A549 (cell line): ENCODE measurements at places on chromosomes 5 and 9. TPM values are rescaled to one million over a fixed set of nuclear protein-coding genes. Genes with fewer than 3 reads are reported as not detected.

GRCh38 chr9:73037613-73038012 lies 84.8 kb upstream of the ALDH1A1 start:
- DNase-seq: peak; percentile 38

- no peak for DNase-seq
Measured at GRCh38 chr9:18185196-18185595, 288.8 kb upstream of the ADAMTSL1 start.

GRCh38 chr5:144467792-144468191 lies 297.1 kb downstream of the KCTD16 start:
- peak; percentile 39 for DNase-seq

- no peak for DNase-seq
Measured at GRCh38 chr9:36901528-36901927, 132.5 kb downstream of the PAX5 start.

GRCh38 chr5:64968591-64969110 lies 199.9 kb downstream of the CWC27 start:
- DNase-seq: no peak

Gene TLX3
- not detected in 3 replicates for polyA plus RNA-seq

- no peak for DNase-seq
Measured at GRCh38 chr9:17453751-17454150, 125.1 kb upstream of the SH3GL2 start.

DNA sequence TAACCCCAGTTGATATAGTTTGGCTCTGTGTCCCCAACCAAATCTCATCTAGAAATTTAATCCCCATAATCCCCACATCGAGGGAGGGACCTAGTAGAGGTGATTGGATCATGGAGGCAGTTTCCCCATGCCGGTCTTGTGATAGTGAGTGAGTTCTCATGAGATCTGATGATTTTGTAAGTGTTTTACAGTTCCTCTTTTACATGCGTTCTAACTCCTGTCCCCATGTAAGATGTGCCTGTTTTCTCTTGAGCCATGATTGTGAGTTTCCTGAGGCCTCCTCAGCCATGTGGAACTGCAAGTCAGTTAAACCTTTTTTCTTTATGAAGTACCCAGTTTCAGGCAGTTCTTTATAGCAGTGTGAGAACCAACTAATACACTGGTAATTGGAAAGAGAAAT lies 73.6 kb downstream of the CDH12 start:
- no peak for DNase-seq
